ENCODE measurements at places on chromosomes 1 and 21.

- no peak for DNase-seq
Measured at GRCh38 chr1:164561472-164561871, 2.5 kb downstream of the PBX1 start.

- no peak for DNase-seq
Measured at GRCh38 chr1:26726784-26727183, 31.0 kb downstream of the ARID1A start.

GRCh38 chr1:117638141-117638540 is 32.3 kb downstream of the TENT5C start:
- DNase-seq = no peak

DNA sequence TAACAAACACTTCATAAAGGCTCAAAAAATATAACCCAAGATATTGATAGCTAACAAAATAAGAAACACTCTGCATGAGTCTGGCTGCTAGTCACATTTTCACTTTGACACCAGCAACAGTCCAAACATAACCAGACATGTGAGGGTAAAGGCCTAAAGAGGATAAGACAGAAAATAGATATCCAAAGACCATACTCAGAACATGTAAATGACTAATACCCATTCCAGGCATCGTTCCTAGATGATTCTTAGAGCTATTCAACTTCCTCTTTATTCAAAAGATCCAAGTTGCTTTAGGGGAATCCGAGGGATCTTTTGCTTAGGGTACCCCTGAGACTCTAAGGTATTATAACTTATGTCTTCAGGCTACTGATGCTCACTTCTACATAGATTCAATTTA is 5.1 kb downstream of the COL24A1 start:
- no peak for DNase-seq

- DNase-seq = no peak
Measured at GRCh38 chr1:81558291-81559076, 242.2 kb upstream of the ADGRL2 start.

- no peak for DNase-seq
Measured at GRCh38 chr1:236301080-236301957, 19.6 kb upstream of the ERO1B start.

- no peak for DNase-seq
Measured at GRCh38 chr1:2596530-2597333, 10.2 kb downstream of the PRXL2B start.

DNA sequence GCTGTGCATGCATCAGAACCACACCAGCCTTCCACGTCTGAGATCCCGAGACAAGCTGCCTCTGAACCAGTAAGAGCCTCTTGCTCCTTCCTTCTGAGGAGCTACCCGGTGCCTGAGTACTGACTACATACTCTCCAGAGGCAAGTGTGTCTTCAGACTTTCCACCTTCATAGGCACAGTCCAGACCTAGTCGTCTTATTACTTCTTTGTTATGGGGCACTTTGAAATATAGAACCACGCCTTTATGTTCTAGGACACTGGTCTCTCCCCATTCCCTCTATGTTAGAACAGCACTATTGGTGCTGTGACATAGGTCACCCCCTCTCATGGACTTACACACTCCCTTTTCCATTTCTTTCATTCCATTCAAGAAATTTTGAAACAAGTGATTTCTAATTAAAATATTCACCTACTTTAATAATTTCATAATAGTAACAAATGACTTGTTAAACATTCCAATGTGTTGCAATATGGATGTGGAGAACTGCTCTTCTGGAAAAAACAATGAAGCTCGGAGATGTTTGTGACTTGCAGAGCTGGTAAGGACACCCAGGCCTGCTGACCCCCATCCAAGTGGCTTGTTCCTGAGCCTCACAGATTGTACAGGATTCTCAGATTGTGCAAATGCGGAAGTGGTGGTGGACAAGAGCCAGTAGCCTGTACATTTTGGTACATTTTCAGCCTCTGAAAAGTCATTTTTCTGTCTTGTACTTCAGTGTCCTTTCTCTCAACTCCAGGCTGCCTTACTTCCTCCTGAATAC is 76.1 kb upstream of the SIPA1L2 start:
- DNase-seq = no peak
